ENCODE measurements at places on chromosomes 2 and 18.

DNA sequence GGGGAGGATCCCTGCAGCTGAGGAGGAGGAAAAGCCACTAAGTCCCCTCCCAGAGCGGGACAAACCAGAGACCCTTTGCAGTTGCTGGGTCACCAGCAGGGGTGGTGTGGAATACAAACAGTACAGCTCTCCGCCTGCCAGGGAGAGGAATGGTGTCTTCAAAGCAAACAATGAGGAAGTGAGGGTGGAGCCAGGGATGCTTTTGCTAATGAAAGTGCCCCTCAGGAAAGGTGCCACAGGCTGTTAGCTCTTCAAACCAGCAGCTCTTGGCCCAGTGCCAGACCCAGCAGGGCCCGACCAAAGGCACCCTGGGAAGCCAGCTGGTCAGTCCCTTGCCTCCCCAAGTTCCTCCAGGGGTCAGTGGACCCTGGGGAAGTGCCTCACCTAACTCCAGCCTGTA, 102.8 kb downstream of the HIBCH start:
- DNase-seq, result no peak

GRCh38 chr2:207165121-207166038, at the start of gene KLF7:
Gene KLF7, minus strand, starts transcription at chr2:207165948. Its CDS starts 380 bp downstream, at chr2:207165568.
- DNase-seq, result no peak

DNA sequence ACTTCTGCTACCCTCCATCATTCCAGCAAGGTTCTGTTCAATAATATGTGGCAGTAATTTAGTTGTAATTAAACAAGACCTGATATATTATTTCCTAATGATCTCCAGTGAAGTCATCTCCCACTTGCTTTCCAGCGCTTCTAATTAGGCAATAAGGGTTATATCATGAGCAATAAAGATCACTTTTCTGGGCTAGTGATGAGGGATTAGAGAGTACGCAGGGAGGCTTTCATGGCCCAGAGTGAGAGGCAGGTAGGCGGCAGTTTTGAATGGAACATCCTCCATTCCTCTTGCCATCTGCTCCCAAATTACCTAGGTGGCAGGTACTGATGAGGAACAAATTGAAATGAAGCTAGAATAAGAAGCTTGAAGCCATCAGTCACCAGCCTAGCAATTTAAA, 358.1 kb upstream of the SYT4 start:
- no peak for DNase-seq

- no peak for DNase-seq
Measured at GRCh38 chr2:46171996-46172546, 125.1 kb upstream of the EPAS1 start.

GRCh38 chr18:61929881-61930640, 37.3 kb upstream of the RNF152 start:
- DNase-seq, result no peak

GRCh38 chr2:120174963-120175581, 48.1 kb downstream of the TMEM185B start:
- peak; percentile 57 for DNase-seq

- peak; percentile 64 for DNase-seq
Measured at GRCh38 chr2:28274911-28275685, 117.6 kb upstream of the FOSL2 start.

- DNase-seq, result no peak
Measured at GRCh38 chr18:78934551-78935225, 44.9 kb upstream of the SALL3 start.

DNA sequence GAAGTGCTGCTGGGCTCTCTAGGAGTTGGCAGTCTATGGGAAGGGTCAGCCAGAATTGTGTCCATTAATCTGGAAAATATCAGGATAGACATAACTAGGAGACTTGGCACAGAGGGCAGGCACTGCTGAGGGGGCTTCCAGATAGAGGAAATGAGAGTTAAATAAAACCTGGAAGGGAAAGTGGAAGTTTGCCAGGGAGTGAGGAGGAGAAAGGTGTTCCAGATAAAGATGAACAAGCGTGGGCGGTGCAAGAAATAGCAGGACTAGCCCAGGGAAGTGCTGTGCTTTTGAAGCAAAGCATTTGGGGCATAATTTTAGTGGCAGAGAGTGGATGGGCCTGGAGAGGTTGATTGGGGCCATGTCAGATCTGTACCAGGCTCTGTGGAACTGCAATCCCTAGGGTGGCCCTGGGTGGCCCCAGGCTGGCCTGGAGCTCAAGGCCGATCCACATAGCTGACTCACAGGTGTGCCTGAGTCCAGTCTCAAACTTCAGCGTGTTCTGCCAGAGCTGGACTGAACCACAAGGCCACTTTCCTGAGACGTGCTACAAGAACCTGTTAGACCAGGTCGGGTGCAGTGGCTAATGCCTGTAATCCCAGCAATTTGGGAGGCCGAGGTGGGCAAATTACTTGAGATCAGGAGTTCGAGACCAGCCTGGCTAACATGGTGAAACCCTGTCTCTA, 26.9 kb downstream of the GALM start:
- DNase-seq, result no peak

GRCh38 chr2:45541450-45541849, 69.6 kb downstream of the SRBD1 start:
- no peak for DNase-seq

DNA sequence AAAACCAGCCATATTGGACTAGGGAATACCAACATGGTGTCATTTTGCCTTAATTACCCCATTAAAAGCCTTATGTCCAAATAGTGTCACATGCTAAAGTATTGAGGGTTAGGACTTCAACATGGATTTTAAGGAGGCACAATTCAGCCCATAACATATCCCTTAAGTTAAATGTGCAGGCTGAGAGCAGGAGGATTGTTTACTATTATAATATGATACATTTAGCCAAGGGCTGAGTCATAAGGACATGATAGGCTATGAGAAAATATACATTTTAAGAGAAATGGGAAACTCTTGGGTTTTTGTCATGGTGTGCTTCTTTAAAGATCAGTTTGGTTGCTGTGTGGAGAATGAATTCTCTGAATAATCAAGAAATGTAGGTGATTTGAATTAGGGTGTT, 136.8 kb downstream of the RDH14 start:
- no peak for DNase-seq

GRCh38 chr18:50786864-50787263, 33.0 kb downstream of the MRO start:
- no peak for DNase-seq

- no peak for DNase-seq
Measured at GRCh38 chr2:141417246-141417797, 713.5 kb downstream of the LRP1B start.

- DNase-seq, result no peak
Measured at GRCh38 chr2:45352506-45352905, 258.6 kb downstream of the SRBD1 start.

- no peak for DNase-seq
Measured at GRCh38 chr2:197502685-197503084, 2.5 kb downstream of the HSPE1 start.

DNA sequence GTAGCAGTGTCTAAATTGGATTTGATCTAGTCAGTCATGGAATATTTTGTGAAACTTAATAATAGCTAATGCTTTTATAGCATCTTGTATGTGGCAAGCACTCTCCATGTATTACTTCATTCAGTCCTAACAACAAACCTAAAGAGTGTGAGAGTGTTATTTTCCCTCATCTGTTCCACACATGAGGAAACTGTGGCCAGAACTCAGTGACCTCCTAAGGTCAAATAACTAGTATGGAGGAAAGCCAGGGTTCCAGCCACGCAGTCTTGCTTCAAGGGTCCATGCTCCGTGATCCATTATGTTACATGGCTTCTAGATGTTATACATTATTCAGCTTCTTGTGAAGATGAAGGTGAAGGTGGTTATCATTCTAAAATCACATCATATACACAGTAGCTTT, 45.5 kb downstream of the TWSG1 start:
- DNase-seq, result no peak

GRCh38 chr18:78180741-78181140, 798.9 kb upstream of the SALL3 start:
- DNase-seq, result no peak

- DNase-seq, result no peak
Measured at GRCh38 chr2:217935901-217936684, 66.7 kb downstream of the TNS1 start.

GRCh38 chr2:98118852-98119251, 31.9 kb downstream of the VWA3B start:
- no peak for DNase-seq

DNA sequence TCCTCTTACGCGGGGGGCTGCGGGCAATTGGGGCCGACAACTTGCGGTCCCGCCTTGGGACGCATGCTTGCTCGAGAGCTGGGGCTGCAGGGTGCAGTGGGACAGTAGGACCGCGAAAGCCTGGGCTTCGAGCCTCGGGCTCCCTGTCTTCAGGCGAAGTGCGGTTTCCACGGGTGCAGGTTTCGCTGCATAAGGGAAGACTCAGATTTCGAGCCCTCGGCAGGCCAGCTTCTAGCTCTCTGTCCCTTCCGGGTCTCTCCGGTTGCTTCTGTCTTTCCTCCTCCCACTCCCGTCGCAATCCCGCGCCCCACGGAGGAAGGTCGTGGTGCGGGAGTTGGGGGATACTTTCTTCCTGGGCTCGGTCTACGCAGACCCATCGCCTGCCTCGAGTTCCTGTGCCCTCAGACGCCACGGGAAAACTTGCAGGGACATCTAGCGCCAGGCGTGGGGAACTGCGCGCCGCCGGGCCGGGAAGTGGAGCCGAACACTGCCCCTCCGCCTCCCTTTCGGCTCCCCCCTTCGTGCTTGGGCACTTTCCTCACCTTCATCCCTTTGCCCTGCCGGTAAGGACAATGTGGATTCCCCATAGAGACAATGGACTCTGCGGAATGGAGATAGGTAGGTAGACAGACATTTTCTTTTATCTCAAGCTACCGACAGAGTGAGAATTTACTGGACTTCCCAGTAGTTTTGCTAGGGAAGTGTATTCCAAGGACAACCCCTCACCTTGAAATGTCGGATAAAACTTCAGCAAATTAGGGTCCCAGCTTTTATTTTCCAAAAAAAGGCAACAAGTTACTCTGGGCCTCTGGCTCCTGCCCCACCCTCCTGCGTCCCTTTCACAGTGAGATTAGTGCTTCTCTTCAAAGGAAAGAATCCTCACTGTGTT, 4.2 kb upstream of the HOXD13 start:
- DNase-seq, result no peak

- no peak for DNase-seq
Measured at GRCh38 chr2:231370749-231371429, 24.6 kb upstream of the B3GNT7 start.

DNA sequence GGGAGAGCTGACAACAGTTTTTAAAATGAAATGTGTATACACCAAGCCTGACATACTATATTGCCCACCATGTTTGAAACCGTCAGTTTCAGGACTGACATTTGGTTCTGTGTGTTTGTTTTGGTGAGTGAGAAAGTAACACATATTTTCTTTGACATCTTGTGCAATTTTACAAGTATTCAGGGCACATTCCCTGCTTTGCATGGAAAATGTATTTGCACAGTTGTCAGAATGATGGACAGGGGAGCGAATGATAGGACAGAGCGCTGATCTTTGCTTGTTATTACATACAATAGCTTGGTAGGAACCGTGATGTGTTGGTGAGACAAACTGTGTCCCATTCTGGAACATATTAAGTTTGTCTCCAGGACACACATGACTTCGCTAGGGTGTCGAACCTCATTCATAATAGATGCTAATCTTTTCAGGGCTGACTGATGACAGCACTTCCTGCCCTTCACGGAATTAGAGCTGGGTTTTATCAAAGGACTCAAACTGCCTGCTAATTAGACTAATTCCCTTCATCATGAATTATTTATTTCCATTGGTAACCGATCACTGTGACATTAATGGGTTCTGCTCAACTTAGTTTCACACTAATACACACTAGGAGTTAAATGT, 158.5 kb downstream of the CDCA7 start:
- DNase-seq, result no peak

GRCh38 chr18:47321815-47322214, 70.4 kb upstream of the SKOR2 start:
- no peak for DNase-seq

DNA sequence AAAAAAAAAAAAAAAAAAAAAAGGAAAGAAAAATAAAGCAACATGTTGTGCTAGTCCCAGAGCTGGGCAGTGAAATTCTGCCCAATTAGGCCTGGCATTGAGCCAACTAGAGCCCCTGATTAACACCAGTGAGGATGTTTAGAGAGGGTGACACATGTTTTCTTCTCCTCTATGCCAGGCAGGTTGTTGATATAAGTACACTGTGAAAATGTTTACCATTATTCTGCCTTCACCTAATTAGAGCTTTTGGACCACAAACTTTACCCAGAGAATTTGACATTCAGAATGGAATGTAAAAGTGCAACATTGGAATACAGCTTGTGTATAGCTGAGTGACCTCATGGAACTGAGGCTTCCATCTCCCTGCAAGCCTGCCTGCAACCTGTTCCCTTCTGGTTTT, 95.9 kb upstream of the MSH2 start:
- no peak for DNase-seq

DNA sequence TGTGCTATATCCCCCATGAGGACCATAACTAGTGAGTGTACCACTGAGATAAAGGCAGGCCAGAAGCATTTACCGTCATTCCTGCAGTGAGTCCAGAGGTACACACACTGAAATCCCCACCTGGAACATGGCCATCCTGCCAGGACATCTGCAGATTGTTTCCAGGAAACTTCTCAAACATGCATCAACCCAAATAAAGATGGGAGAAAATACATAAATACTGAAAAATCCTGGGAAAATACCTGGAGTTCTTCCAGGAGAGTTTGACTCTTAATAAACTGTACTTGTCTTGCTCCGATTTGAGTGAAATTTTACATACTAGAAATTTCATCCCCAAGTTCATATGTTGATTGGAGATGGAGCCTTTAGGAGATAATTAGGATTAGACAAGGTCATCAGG, 388.1 kb upstream of the KLHL29 start:
- DNase-seq, result no peak

- DNase-seq, result no peak
Measured at GRCh38 chr2:238487134-238487533, 60.4 kb downstream of the ASB1 start.

GRCh38 chr2:159117658-159118057, 149.2 kb downstream of the TANC1 start:
- no peak for DNase-seq

GRCh38 chr2:239073270-239073669, 225.4 kb downstream of the TWIST2 start:
- no peak for DNase-seq

- peak; percentile 19 for DNase-seq
Measured at GRCh38 chr2:162127422-162127821, 24.6 kb downstream of the GCG start.

- no peak for DNase-seq
Measured at GRCh38 chr2:121297217-121297830, 12.3 kb upstream of the TFCP2L1 start.

DNA sequence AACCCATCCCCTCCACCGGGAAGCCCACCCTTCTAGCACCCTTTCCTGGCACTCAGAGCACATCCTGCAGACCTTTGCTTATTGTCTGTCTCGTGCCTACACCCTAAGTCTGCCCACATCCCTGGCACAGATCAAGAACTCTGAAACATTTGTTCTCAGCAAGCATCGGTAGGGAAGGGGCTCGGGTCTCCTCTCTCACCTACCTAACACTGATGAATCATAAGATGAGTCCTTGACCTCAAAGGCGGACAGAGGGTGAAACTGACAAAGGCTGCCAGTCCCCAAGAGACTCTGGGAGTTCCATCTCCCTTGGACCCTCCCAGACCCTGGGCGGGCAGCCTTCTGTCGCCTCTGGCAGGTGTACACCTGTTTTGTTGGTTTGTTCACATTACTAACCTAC, 9.3 kb downstream of the MAL start:
- no peak for DNase-seq

All from activated CD4-positive, alpha-beta T cell treated with anti-CD3 and anti-CD28 coated beads, Interleukin-2, Interleukin-4, amounts not matched to agents 100 ng/mL and 50 ng/mL, durations not matched to agents 16 hours and 8 hours (primary cell).